ENCODE measurements at places on chromosomes 3 and 15.

- DNase-seq: no peak
Observed at GRCh38 chr3:125120379-125121122, 64.8 kb upstream of the HEG1 start.

- DNase-seq: no peak
Observed at GRCh38 chr15:47443839-47444238, 273.5 kb upstream of the SEMA6D start.

DNA sequence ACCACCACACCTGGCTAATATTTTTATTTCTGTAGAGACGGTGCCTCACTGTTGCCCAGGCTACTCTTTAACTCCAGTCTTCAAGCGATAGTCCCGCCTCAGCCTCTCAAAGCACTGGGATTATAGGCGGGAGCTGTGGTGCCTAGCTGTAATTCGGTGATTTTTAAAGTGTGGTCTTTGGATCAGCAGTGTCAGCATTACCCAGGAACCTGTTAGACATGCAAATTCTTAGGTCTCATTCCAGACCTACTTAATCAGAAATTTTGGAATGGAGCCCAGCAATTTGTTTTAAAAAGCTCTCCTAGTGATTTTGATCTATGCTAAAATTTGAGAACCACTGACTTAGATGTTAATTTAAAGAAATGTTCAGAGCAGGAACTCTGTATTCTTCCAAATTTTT, 51.9 kb downstream of the GOLM2 start:
- no peak for DNase-seq

DNA sequence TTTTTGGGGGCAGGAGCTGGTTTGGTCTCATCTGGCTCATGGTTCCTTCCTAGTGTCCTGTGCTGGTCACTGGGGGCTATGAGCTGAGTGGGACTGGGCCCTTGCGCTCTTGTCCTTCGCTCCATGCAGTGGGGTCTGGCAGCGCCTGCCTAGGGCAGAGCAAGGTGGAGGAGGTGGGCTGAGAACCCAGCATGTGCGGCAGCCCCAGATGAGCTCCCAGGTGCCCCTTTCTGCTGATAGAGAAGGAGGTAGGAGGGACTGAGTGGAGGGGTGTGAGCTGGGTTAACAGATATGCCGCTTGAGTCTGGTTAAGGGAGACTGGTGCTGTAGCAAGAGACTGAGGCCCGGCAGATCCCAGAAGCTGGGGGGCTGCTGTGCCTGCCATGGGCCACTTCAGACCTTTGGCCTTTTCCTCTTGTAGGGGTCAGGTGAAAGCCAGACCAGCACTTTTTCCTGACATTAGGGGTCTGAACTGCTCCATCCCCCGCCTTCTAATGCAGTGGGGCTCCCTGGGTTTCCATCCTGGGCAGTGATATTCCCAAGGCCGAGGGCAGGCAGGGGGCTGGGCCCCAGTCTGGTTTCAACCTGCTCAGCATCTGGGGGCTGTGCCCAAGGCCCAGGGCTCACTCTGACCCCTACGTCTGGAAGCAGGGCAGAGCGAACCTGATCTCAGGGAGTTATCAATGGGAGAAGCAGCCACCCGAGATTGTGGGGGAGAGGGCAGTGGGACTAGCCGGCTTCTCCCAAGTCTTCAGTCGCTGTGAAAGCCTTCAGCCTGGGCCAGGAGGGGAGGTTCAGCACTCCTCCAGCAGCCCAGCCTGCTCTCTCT, 62.9 kb upstream of the PRR23C start:
- no peak for DNase-seq

DNA sequence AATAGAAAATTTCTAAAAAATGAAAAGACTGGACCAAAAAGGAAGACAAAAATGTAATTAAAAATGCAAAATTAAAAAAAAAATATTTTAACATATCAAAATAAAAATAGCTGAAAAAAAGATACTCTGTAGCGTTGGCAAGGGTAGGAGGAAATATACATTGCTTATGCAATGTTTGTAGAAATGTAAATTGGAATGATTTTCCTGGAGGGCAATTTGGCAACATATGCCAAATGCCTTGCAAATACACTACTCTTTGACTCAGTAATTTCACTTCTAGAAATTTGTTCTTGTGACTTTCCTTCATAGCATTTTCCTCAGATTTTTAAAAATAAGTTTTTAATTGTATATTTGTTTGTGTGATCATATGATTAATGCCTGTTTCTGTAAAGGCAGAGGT, 296.6 kb downstream of the ZNF621 start:
- no peak for DNase-seq

GRCh38 chr3:72161881-72162595, 377.1 kb upstream of the PROK2 start:
- no peak for DNase-seq

GRCh38 chr3:89303701-89304100, 196.3 kb downstream of the EPHA3 start:
- DNase-seq: no peak

DNA sequence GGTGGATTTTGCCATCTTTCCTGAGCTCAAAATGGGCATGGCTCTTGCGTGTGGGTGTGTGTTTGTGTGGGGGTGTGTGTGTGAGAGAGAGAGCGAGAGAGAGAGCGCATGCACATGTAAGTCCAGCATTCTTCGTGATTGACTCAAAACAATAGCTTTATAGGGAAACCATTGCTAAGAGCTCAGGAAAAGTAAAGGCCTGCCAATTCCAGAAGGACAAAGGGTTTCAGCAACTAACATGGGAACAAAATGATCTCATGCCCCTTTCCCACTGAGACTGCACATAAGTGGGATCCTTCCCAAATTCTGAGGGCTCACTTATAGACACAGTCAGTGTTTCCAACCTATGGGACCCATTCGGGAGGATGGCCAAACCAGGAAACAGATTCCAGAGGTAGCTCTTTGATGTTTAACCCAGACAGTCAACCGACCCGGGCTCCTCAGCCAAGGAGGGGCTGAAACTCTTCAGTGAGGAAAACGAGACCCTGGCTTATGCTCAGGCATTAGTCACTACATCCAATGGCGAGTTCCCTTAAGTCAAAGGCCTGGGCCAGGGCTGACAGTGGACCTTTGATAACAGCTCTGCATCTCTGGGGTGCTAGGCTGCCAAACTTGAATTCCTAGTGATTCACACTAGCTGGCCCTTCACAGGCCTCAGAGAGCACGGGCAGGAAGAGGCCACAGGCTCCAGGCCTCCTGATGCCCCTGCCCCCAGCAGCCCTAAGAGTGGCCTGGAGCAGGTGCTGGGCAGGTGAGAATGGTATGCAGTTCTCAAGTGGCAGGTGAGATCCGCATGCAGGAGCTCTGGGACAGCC, 305.0 kb upstream of the C2CD4B start:
- DNase-seq: no peak

DNA sequence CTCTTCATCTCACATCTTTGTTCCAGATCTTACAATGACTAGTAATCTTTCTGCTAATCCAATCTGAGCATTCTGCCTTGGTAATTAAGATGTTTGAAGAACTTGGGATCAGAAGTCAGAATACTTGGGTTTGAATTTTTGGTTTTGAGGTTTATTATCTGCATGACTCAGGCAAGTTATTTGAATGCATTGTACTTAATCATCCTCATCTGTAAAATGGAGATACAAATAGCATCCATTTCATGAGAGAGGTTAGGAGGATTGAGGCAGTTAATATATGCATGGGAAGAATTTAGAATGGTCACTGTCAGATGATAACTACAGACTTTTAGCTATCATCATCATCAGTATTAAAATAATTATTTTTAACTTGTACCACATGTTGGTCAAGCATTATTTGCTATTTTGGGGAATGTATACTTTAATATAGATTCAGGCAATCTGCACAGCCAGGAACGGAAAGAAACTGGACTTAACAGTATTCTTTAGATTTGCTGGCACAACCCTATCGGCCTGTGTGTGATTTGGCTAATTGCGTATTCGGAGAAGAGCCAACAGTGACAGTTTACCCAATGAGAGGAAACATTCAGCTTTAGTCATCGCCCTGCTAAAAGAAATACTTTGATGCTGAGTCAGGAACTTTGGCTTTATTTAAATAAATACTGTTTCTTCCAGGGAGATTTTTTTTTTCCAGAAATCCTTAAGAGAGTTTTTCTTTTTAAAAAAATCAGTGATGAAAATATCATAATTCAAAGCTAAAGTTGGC, 600.0 kb downstream of the ROBO1 start:
- DNase-seq: no peak

- DNase-seq: no peak
Observed at GRCh38 chr15:55587321-55588069, 650 bp downstream of the PYGO1 start.

DNA sequence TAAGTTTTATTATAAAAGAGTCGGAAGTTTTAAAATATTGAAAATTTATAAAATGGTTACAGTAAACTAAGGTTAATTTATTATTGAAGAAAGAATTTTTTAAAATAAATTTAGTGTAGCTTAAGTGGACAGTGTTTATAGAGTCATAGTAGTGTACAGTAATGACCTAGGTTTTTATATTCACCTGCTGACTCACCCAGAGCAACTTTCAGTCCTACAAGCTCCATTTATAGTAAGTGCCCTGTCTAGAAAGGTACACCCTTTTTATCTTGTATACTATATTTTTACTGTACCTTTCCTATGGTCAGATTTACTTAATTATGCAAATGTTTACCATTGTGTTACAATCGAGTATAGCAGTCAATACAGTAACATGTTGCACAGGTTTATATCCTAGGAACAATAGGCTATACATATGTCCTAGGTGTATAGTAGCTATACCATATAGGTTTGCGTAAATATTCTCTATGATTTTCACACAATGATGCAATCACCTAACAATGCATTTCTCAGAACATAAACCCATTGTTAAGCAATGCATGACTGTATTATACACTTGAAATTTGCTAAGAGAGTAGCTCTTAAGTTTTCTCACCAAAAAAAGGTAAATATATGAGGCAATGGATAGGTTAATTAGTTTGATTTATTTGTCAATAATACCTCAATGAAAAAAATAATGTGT, 106.9 kb upstream of the CD96 start:
- no peak for DNase-seq

DNA sequence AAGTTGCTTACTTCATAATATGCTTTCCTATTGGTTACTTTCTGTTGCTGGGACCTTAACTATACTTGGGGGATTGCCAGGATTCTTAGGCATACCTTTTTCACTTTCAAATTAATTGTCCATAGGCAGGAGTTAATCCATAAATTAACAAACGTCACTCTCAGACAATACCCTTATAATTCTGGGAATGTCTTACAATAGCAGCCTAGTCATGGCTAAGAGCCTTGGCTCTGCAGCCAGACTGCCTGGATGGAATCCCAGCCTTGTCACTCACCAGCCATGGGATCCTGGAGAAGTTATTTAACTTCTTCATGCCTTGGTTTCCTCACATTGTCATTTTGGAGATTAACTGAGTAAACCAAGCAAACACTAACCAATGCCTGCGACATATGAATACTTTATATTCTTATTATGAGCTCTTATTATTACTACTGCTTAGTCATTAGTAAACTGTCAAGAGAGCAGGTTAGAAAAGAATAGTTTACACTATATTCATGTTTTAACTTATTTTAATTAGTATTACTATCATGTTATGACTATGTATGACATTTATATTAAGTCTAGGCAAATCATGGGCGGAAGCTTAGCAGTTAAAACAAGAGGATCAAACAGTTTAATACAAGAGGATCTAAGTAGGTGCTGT, 29.0 kb downstream of the GYG1 start:
- DNase-seq: no peak

DNA sequence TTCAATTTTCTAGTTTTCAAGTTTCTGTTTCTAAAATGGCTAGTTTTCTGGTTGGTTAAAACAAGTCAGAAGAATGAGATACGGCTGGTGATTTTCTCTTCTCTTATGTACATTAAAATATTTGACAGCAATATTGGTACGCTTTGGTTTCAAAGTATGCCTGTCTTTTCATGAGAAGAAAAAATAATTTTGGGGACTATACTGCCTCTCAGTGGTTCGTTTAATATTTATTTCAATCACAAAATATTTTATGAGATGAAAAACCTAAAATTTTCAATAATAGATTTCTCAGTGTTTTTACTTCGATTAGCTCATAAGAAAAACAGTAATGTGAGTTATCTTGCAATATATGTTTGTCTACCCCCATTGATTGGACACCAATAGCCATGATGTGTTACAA, 72.8 kb upstream of the AADACL2 start:
- no peak for DNase-seq

- no peak for DNase-seq
Observed at GRCh38 chr3:161890147-161890625, 393.6 kb downstream of the OTOL1 start.

DNA sequence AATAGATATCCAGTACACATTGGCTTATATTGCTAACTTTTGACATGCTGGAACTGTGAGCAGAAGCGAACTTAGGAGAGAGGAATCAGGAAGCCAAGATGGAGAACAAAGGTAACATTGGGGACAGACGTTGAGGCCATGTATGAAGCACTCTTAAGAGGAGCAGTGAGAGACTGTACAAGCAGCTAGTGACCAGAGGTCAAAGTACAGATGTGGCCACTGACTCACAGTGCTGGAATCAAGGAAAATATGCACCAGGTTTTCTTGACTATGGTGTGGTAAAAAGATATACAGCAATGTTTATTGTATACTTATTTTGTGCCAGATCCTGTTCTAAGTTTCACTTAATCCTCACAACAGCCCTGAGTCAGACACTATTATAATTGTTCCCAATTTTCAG, 2.0 kb upstream of the IL20RB start:
- DNase-seq: no peak

GRCh38 chr3:27684302-27684701, 37.8 kb downstream of the EOMES start:
- DNase-seq: no peak

DNA sequence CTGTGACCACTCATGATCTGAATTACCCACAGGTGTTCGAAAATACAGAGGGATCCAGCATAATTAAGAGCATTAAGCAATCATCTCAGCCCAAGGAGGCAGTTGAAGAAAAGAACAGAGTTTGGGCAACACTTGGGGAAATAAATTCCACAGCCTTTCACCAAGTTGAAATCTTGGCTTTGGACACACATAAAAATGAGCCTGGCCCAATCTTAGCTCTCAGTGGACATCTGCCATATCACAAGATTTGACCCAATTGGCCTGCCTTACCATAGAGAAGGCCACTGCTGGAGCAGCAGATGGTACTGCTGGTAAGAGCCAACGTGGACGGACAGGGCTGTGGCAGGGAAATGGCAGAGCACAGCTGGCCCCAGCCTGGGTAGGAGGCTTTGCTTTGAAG, 13.0 kb downstream of the FOXP1 start:
- DNase-seq: no peak

DNA sequence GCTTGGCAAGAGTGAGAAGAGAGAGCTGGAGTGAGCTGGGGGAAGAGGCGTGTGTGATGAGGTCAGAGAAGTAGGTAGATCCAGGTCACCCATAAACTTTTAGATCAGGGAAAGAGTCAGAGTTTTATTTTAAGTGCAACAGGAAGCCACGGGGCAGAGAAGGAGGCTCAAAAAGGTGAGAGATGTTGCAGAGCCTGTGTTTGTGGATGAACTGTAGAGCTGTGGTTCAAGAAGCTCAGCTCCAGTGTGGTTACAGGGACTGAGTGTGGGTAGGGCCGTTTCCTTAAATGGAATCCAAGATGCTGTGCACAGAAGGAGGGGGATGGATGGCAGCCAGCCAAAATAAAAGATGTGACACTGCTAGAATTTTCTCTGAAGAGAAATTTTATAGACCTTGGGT, 337.2 kb downstream of the SATB1 start:
- no peak for DNase-seq
